ENCODE measurements at places on chromosomes 16 and 17. TPM values are rescaled to one million over a fixed set of nuclear protein-coding genes. Genes with fewer than 3 reads are reported as not detected.

PRSS36 gene
- total RNA-seq = 0.17 TPM

FSCN2 gene
- total RNA-seq = 2.1 TPM

PRSS33 gene
- total RNA-seq = not detected

KRTAP9-8 gene
- not detected for total RNA-seq

- no peak for ATAC-seq
Measured at GRCh38 chr16:12410837-12411490, 392.7 kb downstream of the CPPED1 start.

- no peak for ATAC-seq
Measured at GRCh38 chr17:413706-414380, 61.2 kb upstream of the RPH3AL start.

DNA sequence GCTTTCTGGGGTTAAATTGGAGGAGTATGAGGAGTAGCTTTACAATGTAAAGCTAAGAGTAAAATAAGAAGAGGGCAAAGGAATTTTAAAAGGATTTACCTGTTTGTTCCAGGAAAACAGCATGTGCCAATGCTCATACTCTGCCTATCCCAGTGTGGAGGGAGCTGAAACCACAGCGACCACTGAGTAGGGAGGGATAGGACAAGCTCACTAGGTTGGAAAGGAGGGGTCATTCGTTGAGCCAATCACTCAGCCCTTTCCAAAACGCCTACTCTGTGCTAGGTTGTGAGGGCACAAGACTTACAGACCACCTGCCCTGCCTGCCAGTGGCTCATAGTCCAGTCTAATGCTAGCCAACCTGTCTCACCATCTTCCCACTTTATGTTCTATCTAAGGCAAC is 1.1 kb upstream of the DNAJC7 start:
- ATAC-seq = no peak

All from gastroesophageal sphincter (tissue), 4 donors.